ENCODE measurements at places on chromosomes 16 and 17.

GRCh38 chr16:83808573-83809014, 816 bp downstream of the HSBP1 start:
- DNase-seq: no peak

GRCh38 chr17:18862011-18862410, 4.1 kb downstream of the PRPSAP2 start:
- no peak for DNase-seq

GRCh38 chr16:66001432-66001831, 365.1 kb upstream of the CDH5 start:
- DNase-seq: no peak

DNA sequence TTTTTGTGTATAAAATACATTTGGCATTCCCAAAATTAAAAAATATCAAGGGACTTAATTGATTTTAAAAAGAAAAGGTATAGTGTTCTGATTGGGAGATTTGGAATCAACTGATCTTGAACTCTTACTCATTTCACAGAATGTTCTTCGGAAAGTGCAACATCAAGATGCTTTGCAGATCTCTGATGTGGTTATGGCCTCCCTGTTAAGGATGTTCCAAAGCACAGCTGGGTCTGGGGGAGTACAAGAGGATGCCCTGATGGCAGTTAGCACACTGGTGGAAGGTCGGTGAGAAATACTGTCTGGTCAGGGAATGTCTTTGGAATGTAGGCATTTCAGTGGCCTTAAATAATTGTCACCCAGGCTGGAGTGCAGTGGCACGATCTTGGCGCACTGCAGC, 19.5 kb upstream of the TBKBP1 start:
- no peak for DNase-seq

DNA sequence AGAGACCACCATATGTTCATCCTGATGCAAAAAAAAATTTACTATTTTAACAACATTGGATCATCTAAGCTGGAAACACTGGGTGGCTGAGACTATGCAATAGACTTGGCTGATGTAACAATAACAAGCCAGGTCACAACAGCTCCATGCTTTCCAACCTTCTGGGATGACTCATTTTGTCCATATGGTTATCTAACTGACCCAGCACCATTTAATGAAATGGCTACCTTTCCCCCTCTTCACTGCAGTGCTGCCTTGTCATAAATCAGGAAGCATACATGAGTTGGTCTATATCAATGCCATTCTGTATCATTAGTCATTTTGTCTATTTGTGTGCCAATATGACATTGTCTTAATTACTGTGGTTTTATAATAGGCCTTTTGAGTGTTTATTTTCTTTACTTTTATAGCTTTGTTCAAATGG, 217.6 kb upstream of the KCNJ16 start:
- DNase-seq: peak; percentile 84
